ENCODE measurements at places on chromosomes 3 and 15. TPM values are rescaled to one million over a fixed set of nuclear protein-coding genes. Genes with fewer than 3 reads are reported as not detected.

BTLA gene
- total RNA-seq: 18.7 TPM

IFT57 gene
- total RNA-seq: 29.4 TPM

INSYN1 gene
- total RNA-seq: not detected

CCDC39 gene
- total RNA-seq: not detected

PP2D1 gene
- total RNA-seq: not detected

PRSS50 gene
- total RNA-seq: not detected

KIF15 gene
- 41.0 TPM for total RNA-seq

CD96 gene
- total RNA-seq: 37.9 TPM

CERS3 gene
- total RNA-seq: 0.31 TPM

IL16 gene
- 63.1 TPM for total RNA-seq

ZNF660 gene
- total RNA-seq: 0.07 TPM

PLA2G4B gene
- total RNA-seq: 9.9 TPM

GPR156 gene
- not detected for total RNA-seq

DNAJA4 gene
- total RNA-seq: 36.3 TPM

DUOX2 gene
- 0.19 TPM for total RNA-seq

GADL1 gene
- not detected for total RNA-seq

DZIP1L gene
- total RNA-seq: not detected

All from activated CD4-positive, alpha-beta memory T cell treated with anti-CD3 and anti-CD28 coated beads for 36 hours (primary cell).